ENCODE measurements at places on chromosomes 7 and 10. TPM values are rescaled to one million over a fixed set of nuclear protein-coding genes. Genes with fewer than 3 reads are reported as not detected.

DNA sequence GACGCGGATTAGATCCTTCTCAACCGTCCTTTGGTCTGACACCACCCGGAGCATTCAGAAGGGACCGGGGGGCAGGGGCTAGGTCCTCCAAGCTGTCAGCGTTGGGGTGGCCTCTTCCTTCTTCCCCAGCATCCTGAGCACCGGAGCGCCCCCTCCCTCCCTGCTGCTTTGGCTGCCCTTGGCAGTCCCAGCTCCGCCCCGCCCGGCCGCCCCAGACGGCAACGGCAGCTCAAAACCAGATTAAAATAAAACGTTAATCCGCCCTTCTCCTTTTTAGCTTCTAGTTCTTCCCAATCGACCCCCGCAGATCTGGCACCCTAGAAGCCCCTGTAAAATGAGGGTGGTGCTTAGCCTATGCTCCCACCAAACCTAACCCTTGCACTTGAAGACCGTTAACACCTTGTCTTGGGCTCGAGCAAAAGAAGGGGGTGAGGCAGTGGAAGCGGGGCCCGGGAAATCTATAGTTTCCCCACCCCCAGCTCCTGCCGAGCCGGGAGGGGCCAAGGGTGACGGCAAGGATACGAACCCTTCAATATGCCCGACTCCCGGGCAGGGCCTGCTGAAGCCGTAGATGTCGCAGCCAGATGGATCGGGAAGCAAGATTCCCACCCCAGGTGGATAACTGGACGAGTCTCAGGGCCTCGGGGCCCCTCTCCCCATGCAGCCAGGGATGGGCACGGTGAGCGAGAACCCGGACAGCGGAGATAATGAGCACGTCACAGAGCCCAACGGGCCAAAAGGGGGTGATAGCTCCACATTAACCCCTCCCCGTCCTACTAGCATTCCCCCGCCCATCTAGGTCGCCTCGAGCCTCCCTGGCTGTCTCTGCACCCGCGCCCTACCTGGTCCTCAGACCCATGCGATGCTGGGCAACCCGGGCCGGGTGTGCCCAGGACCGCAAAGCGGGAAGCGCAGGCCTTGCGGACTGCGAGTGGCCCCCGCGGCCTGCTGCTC lies 169.7 kb downstream of the NRF1 start:
- peak overlapping the region; percentile 75 for H3K4me3 ChIP-seq
- no peaks in the 10 kb centered on the region for H3K27me3 ChIP-seq
- DNase-seq, result peak; percentile 76
- no peak overlapping the region for H3K27ac ChIP-seq
- peaks cover 10% of the 10 kb centered on the region for H3K4me1 ChIP-seq
- H3K36me3 ChIP-seq, result no peaks in the 10 kb centered on the region

Gene PDE6C
- total RNA-seq, result not detected

Gene SYT15
- total RNA-seq, result 2.1 TPM

Gene CCL24
- 0.37 TPM for total RNA-seq

Gene GIMAP5
- 0.83 TPM for total RNA-seq

Measured in pancreas (tissue), 10 donors.